Fibroblast of mammary gland (primary cell): ENCODE measurements at places on chromosomes 3 and 15.

- peak; percentile 84 for DNase-seq
Measured at GRCh38 chr3:23094890-23095462, 108.2 kb upstream of the UBE2E2 start.

- no peak for DNase-seq
Measured at GRCh38 chr3:152389316-152389934, 120.7 kb downstream of the MBNL1 start.

- DNase-seq = no peak
Measured at GRCh38 chr3:126160243-126161210, 19.9 kb downstream of the ALDH1L1 start.

DNA sequence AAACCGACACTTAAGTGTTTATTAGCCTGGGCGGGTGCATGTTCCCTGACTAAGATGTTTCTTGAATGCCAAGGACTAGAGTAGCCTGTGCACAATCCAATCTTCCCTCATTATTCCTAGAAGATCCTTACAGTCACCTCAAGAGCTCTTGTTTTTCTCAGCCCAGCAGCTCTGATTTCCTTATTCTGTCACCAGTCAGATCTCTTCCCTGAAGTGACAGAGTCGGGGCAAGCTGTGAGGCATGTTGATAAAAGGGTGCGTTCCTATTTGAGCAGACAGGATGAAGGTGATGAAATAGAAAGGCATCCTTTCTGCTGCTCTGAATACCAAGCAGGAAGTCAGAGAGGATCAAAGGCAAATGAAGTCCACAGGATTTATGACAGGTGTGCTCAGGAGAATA is 125.6 kb upstream of the MCTP2 start:
- no peak for DNase-seq

DNA sequence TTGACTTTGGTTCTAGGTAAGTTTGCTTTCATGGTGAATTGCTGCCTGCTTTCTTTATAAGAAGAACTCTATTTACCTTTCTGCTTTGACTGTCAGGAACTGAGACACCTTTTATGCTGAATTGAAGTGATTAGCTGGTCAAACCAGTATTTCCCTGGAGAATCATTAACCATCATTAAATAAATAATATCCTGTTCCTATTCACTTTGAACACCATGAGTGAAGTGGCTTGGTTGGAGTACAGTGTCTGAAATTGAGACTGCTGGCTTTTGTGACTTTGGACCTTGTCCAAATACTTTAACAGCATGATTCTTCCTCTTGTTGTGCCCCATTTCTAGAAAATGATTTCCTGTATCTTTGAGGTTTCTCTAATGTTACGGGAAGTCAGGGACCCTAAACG is 5.6 kb upstream of the TMEM62 start:
- no peak for DNase-seq

DNA sequence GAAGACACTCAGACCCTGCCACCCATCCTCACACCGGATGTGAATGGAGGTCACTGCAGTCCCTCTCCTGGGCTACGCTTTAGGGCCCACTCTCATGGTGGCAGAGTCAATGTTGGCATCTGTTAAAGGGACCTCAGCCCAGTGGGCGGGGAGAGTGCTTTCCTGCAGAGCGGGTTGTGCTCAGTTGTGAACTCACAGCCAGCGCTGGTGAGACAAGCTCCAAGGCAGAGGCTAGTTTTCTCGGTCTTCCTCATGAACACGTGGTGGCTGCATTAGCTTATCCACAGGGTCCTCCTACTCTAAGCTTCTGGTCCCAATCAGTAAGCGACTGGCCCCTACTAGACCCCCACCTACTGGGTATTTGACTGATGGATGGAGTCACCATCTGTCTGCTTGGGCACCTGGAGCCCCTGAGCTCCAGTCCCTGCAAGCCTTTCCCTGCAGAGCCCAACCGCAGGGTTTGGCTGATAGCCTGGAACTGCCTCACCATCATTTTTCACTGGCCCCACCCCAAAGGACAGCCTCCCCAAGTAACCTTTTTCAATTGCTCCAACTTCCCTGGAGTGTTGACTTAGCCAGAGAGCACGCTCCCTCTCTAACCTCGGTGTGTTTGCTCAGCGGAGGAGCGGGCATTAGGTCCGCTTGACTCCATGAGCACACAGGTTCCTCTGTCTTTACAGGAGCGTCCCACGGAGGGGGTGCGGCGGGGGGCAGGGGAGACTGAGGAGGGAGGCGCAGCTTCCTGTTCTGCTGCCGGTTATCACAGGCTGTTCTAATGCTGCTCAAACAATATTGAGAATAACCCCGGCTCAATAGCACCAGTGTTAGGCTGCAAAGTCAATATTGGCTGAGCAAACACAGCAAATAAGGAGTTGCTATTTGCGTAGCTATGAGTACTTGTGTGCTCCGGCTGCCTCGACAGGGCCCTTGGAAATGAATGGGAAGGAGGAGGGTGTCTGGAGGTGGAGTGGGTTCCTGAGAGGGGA is 141.7 kb downstream of the RPLP1 start:
- DNase-seq = peak; percentile 70

DNA sequence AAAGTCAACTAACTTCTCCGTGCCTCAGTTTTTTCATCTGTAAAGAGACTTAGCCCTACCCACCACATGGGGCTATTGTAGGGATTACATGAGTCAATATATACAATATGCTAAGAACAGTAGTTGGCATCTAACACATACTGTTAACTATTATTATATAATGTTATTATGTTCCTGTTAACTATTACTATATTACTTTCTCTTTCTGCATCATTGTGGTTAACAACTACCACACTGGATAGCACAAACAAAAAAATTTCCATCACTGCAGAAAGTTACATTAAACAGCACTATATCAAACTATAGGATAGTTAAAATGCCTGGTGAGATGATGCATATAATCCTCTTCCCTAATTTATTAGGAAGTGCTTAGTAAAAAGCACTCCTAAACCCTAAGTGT is 23.7 kb downstream of the STAG1 start:
- peak; percentile 7 for DNase-seq

DNA sequence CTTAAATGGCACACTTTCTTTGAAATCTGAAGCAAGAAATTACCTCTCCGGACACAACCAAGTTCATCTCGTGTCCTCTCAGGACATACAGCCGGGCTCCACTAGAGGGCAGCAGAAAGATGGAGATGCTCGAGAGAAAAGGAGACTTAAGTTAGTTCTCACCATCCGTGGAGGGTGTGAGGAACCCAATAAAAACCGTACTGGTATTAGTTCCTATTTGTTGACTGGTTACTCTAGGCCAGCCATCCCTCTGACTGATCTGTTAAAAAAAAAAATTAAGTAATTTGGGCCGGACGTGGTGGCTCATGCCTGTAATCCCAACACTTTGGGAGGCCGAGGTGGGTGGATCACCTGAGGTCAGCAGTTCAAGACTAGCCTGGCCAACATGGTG is 7.9 kb upstream of the CYP11A1 start:
- DNase-seq = peak; percentile 79

- DNase-seq = no peak
Measured at GRCh38 chr3:126035362-126036050, 48.4 kb downstream of the SLC41A3 start.

- no peak for DNase-seq
Measured at GRCh38 chr15:80618685-80619400, 76.3 kb upstream of the ABHD17C start.

GRCh38 chr15:39556461-39556860 is 24.4 kb upstream of the THBS1 start:
- no peak for DNase-seq

- DNase-seq = peak; percentile 69
Measured at GRCh38 chr3:17302774-17303173, 418.0 kb downstream of the PLCL2 start.

DNA sequence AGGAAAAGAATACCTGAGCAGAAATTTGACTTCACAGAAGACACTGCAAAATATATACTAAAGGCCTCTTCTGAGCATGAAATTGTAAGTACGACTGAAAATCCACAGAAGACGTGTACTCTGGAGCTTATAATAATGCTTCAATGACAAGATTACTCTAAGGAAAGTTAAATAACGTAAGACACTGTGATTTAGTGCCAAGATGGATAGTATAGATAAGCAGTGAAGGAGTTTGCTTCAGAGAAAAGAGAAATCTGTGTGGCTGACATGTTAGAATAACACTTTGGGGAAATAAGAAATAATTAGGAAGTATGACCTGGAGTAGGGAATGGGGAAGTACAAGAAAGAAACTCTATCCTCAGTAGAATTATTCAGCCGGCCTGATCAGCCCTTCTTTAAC is 28.9 kb downstream of the ALDH1A2 start:
- no peak for DNase-seq

DNA sequence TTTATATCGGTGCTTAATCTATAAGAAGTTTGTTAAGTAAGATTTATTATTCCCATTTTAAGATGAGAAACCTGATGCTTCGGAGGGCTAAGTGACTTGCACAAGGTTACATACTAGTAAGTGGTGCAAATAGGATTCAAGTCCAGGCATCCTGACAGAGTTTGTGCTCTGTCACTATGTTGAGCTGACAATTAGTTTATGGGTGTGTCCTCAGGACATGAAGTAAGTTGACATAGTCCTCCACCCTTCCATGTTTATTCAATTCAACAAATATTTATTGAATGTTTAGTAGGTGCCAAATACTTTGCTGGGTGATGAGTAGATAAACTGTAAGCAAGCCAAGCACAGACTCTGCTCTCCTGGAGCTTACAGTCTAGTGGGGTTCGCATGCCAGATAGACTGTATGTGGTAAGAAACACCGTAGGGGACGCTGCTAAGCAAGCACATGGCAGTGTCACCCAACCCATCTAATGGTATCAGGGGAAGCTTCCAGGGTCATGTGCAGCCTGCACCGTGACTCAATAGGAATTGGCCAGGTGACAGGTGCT is 342.7 kb upstream of the SATB1 start:
- DNase-seq = no peak

DNA sequence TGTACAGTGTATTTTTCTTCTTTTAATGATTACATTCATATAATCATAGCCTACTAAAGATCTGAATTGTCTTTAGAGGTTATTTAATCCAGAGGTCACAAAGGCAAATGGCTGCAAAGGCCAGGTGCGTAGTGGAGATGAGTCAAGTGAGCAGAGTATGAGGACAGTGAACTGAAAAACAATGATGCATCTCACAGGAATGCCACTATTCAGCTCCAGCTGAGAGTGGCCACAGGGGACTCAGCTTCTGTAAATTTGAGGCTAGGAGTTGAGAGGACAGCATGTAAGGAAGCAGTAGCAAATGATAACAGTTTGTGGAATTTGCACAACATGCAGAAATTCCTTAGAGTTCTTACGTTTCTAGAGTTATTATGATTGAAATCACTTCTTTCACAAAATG is 50.4 kb downstream of the COL6A5 start:
- DNase-seq = peak; percentile 85

DNA sequence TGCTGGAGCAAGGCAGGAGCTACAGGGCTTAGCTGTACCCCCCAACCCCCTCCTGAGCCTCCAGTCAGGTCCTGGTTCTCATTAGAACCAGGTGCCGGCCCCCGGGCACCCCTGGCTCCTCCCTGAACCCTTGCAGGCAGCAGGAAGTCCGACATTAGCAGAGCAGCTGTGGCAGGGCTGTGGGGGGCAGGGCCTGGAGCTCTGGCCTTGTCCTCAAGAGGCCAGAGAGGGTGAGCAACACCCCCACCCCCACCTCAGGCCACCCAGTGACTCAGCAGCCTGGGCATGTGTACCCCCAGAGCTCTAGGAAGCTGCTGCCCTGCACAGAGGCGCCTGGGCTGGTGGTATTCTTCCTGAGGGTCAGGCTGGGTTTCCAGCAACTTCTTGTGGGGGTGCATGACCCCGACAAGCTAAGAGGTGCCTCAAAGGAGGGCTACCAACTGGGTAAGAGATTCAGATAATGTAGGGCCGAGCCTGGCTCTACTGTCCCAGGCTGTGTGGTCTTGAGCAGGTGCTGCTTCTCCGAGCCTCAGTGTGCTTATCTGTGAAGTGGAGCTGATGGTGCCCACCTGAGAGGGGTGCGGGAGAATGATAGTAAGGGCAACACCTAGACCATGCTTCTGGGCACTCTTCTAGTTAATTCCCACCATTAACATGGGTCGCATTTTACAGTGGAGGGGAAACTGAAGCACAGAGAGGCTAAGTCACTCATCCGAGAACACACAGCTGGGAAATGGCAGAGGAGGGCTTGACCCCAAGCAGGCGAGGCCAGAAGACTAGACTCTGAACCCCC is 16.0 kb downstream of the H1-8 start:
- peak; percentile 81 for DNase-seq
